ENCODE measurements at places on chromosomes 13 and 19. TPM values are rescaled to one million over a fixed set of nuclear protein-coding genes. Genes with fewer than 3 reads are reported as not detected.

GRCh38 chr13:108828086-108828815 is 198.8 kb downstream of the MYO16 start:
- no peaks in the 10 kb centered on the region for H3K27me3 ChIP-seq
- no peak for DNase-seq
- no peak overlapping the region for H3K4me3 ChIP-seq
- peaks cover 21% of the 10 kb centered on the region for H3K36me3 ChIP-seq
- H3K4me1 ChIP-seq = no peaks in the 10 kb centered on the region

DNA sequence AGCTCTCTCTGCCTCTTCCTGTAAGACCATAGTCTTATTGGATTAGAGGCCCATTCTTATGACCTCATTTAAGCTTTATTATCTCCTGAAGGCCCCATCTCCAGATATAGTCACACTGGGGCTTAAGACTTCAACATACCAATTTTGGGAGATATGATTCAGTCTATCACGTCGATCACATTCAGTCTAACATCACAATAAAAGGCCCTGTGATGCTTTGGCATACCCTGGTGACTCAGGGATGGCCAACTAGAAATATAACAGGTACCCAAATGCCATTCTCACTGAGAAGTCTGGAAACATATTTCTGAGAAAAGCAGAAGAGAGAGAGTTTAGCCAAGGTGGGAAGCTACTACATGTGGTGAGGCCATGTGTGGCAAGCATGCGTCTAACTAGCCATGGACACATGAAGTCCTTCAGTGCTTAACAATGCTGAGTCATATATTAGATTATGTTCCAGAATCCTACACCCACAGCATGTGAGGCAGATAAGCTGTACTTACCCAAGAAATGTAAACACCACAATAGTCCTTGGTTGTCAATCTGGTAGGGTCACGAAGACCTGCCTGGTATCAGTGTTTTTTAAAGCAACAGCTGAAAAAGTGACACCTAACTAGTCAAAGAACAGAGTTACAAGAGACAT is 485.1 kb downstream of the FOXO1 start:
- H3K4me1 ChIP-seq = peaks cover 12% of the 10 kb centered on the region
- no peak overlapping the region for H3K27ac ChIP-seq
- no peak overlapping the region for H3K4me3 ChIP-seq
- no peak for DNase-seq
- H3K27me3 ChIP-seq = peaks cover 44% of the 10 kb centered on the region
- H3K36me3 ChIP-seq = no peaks in the 10 kb centered on the region

The NFIC gene
- total RNA-seq = 3.5 TPM

The ZNF490 gene
- 7.3 TPM for total RNA-seq

DNA sequence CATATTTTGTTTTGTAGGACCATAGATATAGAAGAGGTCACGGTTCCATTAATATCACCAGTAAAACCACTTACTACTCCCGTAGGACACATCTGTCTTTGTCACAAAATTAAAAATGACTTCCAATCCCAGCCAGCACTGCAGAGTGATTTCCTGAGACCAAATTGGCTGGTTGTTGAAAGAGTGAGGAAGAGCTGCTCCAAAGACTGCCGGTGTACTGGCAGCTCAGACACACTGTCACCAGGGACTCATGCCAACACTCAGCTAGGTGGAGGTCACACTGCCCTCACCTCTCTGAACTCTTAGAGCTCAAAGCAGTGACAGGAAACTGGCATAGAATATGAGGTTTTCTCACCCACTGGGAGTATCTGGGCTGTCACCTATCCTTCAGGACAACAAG is 52.1 kb downstream of the FLT1 start:
- H3K36me3 ChIP-seq = peaks cover 53% of the 10 kb centered on the region
- DNase-seq = no peak
- peaks cover 48% of the 10 kb centered on the region for H3K4me1 ChIP-seq

The ZNF468 gene
- total RNA-seq = 29.5 TPM

DNA sequence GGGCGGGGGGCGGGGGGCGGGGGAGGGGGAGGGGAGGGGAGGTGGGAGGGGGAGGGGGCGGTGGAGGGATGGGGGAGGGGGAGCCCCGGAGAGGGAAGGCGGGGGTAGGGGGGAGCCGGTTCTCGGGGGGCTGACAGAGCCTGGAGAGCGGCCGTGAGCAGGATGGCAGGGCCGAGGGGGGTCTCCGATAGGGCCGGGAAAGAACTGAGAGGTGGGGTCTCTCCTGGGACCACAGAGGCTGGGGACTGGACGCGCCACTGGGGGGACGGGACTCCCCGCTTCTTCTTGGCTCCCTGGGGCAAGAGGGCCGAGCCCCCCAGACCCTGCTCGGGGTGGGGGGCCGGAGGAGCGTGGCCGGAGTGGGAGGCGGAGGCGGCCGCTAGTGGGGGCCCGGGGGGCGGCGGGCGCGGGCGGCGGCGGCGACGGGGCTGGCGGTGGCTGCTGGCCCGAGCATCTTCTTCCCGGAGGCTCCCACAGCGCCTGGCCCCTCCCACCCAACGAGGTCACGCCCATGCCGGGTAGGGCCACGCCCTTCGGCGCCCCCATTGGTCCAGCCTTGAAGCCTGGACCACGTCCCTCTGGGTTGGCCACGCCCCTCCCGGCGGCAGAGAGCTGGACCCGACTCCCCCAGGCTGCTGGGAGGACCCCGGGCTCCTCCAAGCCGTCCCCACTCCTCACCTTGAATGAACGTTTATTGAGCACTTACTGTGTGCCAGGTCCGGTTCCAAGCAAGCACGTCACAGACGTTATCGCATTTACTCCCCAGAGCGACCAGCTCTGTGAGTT is at the start of gene NOVA2:
Gene NOVA2, minus strand, starts transcription at position 313 of the 786 bp plus-strand sequence. CDS start 514 bp downstream, outside the sequence.
- peaks cover 87% of the 10 kb centered on the region for H3K27me3 ChIP-seq
- H3K4me1 ChIP-seq = peaks cover 16% of the 10 kb centered on the region

DNA sequence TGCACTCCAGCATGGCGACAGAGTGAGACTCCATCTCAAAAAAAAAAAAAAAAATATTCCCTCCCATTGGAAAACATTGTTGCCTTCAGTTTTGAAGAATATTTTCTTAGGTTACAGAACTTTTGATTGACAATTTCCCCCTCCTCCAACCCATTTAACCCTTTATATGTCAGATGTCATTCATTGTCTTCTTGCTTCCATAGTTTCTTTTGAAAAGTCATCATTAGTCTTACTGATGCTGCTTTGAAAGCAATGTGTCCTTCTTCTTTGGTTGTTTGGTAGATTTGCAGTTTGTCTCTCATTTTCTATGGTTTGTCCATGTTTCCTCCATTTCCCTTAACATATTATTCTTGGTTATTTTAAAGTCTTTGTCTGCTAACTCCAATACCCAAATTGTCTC is 25.4 kb downstream of the ZNF558 start:
- H3K4me1 ChIP-seq = no peaks in the 10 kb centered on the region
- peaks cover 27% of the 10 kb centered on the region for H3K27me3 ChIP-seq
- DNase-seq = no peak
- no peak overlapping the region for H3K27ac ChIP-seq
- H3K4me3 ChIP-seq = no peak overlapping the region

DNA sequence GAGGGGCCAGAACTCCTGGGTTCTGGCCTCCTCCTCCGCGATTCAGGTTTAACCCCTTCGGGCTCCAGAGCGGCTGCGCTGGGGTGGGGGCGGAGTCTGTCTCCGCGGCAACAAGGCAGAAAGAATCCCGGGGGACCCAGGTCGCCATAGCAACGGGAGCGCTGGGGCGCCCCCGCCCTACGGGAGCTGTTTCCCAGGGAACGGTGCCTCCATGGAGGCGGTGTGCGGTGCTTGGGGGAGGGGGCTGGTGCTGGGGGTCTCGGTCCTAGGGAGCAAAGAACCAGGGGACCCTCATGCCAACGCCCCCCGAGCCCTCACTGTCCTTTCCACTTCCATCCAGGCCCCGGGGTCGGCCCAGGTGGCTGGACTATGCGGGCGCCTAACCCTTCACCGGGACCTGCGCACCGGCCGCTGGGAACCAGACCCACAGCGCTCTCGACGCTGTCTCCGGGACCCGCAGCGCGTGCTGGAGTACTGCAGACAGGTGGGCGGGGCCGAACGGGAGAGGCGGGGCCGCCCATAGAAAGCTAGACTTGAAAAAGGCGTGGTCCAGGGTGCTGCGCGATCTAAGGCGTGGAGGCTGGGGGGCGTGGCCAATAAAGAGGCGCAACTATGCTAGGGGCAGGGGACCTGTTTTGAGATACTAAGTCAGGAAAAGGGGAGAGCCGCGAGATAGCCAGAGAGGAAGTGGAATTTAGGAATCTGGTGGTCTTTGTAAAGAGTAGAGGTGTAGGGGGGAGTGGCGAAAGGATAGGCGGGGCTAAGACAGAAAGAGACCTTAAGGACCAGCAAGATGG is 1.2 kb downstream of the APLP1 start:
- peaks cover 26% of the 10 kb centered on the region for H3K4me1 ChIP-seq
- H3K27ac ChIP-seq = peak overlapping the region; percentile 97
- H3K4me3 ChIP-seq = peak overlapping the region; percentile 86
- H3K27me3 ChIP-seq = peaks cover 45% of the 10 kb centered on the region

The ZNF432 gene
- 8.4 TPM for total RNA-seq

DNA sequence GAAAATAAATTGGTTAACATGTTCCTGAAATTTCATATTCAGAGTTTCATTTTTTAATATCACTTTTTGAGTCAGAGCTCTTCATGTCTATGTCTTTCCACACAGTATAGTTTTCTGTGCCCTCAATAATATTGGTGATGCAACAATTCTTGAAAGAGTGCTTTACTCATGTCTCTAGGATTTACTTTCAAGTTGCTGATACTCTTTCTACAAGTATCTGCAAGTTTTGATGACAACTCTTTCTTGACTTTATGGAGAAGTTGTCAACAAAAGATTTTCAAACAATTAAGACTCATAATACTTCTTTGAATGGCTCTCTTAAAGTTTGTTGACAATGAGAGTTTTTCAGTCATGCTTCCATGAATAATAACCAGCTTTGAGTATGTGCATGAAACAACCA is 561.7 kb downstream of the DIAPH3 start:
- H3K4me3 ChIP-seq = no peak overlapping the region
- peaks cover 22% of the 10 kb centered on the region for H3K36me3 ChIP-seq
- H3K4me1 ChIP-seq = peaks cover 6% of the 10 kb centered on the region
- no peak for DNase-seq
- no peaks in the 10 kb centered on the region for H3K27me3 ChIP-seq
- H3K27ac ChIP-seq = no peak overlapping the region

GRCh38 chr19:7783991-7784423 is 21.0 kb downstream of the CLEC4M start:
- peaks cover 5% of the 10 kb centered on the region for H3K4me1 ChIP-seq
- no peak overlapping the region for H3K27ac ChIP-seq
- H3K4me3 ChIP-seq = no peak overlapping the region
- DNase-seq = no peak

The JSRP1 gene
- total RNA-seq = 0.33 TPM

The GIPC3 gene
- 2.3 TPM for total RNA-seq

DNA sequence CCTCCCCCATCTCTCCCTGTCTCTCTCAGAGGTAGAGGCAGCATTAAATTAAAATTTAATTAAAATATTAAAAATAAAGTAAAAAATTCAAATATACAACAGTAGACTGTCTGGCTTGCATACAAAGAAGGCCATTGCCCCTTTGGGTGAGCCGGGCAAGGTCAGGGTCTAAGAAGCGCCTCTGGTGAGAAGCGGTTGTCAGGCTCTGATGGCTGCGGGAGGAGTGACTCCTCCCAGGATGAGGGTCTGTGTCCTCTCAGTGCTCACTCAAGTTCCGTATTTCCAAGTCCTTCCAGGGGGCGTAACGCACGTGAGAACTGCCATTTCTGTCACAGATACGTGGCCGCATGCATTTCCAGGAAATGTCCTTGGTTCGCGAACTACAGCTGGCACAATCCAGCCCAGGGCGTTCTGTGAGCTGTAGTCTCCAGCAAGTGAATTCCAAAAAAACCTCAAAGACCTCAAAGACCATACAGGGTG is 737 bp upstream of the ZNF181 start:
- H3K27ac ChIP-seq = peak overlapping the region; percentile 99
- H3K36me3 ChIP-seq = no peaks in the 10 kb centered on the region
- H3K4me3 ChIP-seq = peak overlapping the region; percentile 97
- peaks cover 2% of the 10 kb centered on the region for H3K27me3 ChIP-seq
- peaks cover 12% of the 10 kb centered on the region for H3K4me1 ChIP-seq

DNA sequence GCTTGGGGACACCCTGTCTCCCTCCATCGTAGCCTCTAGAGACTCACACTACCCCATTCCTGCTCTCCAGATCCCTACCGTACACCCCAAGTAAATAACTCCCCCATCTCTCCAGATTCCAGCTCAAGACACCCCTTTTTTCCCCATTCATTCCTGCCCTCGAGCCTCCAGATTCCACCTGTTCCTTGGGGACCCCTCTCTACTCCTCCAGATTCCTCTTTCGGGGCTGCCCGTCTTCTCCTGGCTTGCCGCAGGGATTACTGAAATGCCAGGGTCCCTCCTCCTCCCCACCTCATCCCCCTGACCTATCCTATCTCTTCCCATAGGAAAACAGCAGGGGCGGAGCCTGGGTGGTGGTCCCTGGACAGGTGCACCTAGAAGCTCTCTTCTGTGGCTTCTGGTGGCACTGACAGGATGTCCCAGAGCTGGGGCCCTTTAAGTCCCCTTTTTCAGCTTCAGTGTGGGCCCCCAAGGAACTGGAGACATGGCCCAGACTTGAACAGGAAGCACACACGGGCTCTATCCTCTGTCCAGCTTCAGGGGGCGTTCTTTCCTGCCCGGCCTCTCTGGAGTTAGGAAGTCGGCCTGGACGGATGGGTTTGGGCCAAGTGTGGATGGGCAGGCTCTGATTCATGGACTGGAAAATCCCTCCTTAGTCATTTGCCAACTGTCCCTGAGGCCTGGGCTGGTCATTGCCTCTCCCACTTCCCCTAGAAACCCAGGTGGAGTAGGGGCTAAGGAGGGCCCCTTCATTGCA is 1.2 kb downstream of the ZSWIM4 start:
- peak; percentile 68 for DNase-seq
- H3K4me1 ChIP-seq = peaks cover 16% of the 10 kb centered on the region
- peak overlapping the region; percentile 92 for H3K4me3 ChIP-seq
- peak overlapping the region; percentile 96 for H3K27ac ChIP-seq
- H3K36me3 ChIP-seq = peaks cover 10% of the 10 kb centered on the region

- H3K27ac ChIP-seq = no peak overlapping the region
- DNase-seq = no peak
- peaks cover 84% of the 10 kb centered on the region for H3K27me3 ChIP-seq
- H3K4me3 ChIP-seq = peak overlapping the region; percentile 62
- peaks cover 6% of the 10 kb centered on the region for H3K4me1 ChIP-seq
- H3K36me3 ChIP-seq = no peaks in the 10 kb centered on the region
Measured at GRCh38 chr19:46648060-46648960, 12.3 kb upstream of the GNG8 start.

DNA sequence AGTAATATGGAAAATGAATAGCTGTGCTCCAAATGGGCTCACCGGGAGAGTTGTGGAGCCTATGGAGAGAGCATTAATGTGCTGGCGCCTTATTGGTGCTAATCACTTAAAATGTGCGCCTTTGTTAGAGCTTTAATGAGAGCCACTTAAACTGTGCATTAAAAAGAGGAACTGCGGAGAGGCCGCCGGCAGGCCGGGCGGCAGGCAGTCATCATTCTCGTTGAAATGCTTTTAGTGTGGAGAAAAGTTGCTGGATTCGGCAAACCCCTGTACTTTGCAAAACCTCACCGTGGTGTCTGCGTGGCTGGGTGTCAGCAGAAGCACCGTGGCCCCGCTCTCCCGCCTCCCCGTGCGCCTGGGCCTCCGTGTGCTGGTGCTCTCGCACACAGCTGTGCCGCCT is 105.5 kb downstream of the KDM4B start:
- H3K4me3 ChIP-seq = no peak overlapping the region
- peak overlapping the region; percentile 95 for H3K27ac ChIP-seq
- peaks cover 35% of the 10 kb centered on the region for H3K4me1 ChIP-seq

The CILP2 gene
- total RNA-seq = 10.6 TPM

The ATP1A3 gene
- 34.2 TPM for total RNA-seq

The CEBPA gene
- total RNA-seq = 5.6 TPM

All from WTC11 (cell line).